ENCODE measurements at places on chromosomes 16 and 17.

- DNase-seq, result no peak
Observed at GRCh38 chr17:15909481-15909991, 35.4 kb upstream of the ADORA2B start.

DNA sequence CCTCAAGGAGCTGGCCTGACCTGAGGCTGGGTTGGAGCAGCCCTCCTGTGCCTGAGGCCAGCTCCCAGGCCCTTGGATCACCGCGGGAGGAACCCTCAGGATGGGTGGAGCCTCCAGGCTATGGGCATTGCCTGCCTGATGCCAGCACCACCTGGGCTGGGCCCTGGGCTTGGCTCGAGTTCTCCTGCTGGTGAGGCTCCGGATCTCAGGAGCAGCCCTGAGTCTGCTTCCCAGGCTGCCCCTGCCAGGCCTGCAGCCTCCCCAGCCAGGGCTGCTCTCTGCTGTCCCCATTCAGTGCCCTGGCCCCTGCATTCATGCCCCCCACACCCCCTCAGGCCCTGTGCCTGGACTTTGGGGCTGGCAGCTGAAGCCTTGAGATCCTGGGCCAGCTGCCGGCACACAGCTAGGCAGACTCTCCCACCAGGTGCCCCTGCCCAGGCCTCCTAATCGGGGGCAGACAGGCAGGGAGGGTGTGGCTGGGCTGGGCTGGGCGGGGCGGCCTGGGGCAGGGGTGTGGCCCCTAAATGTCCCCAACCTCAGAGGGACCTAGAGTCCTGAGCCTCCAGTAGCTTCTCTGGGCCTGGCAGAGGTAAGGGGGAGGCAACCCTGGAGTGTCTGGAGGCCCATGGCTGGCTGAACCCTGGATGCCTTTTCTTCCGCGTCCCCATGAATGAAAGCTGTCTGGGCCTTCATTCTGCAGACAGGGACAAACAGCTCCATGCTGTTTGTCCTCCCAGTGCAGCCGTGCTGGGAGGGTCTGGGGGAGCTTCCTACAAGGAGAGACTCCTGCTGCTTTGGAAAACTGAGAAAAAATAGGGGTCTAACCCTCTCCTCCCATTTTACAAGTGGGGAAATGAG, 1.1 kb upstream of the PIGQ start:
- DNase-seq, result no peak

DNA sequence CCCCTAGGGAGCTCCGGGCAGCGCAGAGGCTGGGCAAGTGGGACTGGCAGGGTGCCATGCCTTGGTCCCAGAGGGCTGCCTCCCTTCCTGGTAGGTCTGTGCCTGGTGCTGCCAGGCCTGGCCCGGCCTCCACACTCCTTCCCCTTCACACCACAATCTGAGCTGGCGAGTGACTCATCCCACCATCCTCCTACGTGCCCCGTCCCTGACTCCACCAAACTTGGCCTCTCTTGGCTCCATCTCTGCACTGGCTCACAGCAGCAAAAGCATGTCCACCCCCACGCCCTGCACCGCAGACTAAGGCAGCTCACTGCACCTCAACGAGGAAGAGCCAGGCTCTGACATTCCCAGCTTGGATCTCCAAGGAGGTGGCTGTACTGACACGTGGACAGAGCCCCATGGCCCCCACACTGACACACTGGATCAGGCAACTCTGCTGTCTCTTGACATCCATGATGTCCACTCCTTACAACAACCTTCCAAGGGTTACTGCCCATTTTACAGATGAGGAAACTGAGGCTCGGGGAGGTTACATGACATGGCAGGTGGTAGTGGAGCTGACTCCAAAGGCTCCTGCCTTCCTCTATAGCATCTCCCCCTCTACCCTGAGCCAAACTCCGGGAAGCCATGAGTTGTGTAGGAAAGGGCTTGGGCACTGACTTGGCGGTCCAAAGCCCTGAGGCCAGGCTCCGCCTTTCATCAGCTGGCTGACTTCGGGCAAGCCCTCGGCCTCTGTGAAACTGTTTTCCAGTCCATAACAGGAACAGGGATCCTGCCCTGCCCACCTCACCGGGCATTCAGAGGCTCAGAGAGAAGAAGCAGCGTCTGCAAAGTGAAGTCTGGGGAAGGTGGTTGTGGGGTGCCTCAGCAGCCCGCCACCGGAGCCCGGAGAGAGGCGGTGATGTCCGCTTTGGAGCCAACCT, 20.1 kb upstream of the KRT19 start:
- DNase-seq, result no peak

GRCh38 chr17:1043601-1044251, 46.8 kb downstream of the TIMM22 start:
- DNase-seq, result no peak

DNA sequence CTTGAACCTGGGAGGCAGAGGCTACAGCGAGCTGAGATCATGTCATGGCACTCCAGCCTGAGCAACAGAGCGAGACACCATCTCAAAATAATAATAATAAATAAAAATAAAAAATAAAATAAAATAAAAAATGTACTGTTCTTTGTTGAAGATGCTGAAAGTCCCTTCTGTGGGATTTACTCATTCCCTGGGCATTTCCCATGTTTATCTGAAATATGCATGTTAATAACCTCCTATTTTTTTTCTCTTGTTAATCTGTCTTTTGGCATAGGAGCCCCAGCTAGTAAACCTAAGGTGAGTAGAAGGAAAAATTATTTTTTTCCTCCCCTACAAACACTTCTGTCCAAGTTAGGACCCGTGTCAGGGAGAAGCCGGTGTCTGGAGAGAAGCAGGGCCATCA, 34.4 kb downstream of the TMEM92 start:
- no peak for DNase-seq

DNA sequence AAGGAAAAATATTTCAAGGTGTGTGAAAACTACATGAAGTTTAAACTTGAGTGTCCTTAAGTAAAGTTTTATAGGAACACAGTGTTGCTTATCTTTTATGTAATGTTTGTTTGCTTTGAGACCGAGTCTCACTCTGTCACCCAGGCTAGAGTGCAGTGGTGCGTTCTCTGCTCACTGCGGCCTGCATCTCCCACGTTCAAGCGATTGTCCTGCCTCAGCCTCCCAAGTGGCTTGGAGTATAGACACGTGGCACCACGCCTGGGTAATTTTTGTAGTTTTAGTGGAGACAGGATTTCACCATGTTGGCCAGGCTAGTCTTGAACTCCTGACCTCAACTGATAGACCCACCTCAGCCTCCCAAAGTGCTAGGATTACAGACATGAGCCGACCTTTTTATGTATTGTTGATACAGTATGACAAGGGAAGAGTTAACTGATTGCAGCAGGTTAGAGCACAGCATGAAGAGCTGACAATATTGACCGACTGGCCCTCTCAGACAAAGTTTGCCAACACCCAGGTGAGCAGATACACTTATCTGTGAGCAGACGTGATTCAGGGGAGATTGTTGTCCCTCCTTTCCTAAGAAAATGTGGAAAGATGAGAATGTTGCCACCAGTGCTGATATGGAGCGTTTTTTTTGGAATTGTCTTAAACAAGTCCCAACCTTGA, 373.7 kb downstream of the WWOX start:
- no peak for DNase-seq

GRCh38 chr16:88459366-88460073, 6.4 kb downstream of the ZFPM1 start:
- no peak for DNase-seq

DNA sequence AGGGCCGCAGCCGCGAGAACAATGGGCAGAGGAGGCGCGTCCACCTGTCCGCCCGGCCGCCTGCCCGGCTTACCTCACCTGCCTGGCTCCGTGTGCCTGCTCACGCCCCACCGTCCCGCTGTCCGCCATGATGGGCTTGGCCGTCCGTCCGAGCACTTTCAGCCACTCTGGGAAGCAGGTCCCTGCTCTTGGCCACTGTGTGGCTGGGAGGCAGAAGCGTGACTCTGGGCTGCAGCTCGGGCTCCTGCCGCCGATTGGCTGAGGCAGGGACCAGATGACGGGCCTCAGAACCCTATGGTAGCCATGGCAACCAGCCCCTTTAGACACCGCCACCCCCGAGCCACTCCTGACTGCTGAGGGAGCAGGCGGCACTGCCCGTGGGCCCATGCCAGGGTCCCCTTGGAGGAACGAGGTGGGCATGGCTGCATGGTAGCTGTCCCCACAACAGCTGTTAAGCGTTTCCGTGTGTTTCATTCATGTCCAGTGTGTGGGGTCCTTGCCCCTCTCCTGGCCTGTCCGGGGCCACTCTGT, 8.9 kb upstream of the AXIN1 start:
- no peak for DNase-seq

DNA sequence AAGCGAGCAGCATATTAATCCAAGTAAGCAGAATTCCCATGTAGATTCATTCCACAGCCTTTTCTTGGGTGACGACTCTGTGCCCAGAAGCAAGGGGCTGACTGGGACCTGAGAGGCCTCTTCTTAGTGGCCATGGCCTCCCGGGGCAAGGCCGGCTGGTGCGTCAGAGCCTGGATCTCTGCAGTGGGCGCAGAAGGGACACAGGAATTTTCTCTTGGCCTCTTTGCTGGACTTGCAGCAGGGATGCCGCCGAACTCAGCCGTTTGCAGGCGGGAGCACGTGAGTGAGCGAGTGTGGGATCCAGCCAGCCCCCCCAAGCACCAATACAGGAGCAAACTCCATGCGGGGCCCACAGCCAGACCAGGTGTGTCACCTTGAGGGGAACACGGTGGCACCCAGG, 151.8 kb downstream of the RPTOR start:
- no peak for DNase-seq

DNA sequence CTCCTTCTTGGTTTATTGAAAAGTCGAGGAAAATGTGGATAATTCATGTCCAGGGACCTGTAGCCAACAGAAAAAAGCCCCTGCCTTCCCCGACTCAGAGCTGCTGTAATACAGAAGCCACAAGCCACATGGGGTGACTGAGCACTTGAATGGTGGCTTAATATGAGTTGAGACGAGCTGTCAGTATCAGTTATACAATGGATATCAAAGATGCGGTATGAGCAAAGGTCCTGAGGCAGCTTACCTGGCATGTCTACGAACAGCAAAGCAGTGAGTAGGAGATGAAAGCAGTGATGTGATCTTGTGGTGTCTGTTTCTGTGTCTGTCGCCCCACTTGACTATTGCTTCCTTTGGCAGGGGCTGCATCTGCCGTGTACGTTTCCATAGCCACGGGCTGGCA, 12.2 kb upstream of the RMI2 start:
- DNase-seq, result no peak

GRCh38 chr16:65657071-65657494, 535.2 kb upstream of the CDH11 start:
- no peak for DNase-seq

DNA sequence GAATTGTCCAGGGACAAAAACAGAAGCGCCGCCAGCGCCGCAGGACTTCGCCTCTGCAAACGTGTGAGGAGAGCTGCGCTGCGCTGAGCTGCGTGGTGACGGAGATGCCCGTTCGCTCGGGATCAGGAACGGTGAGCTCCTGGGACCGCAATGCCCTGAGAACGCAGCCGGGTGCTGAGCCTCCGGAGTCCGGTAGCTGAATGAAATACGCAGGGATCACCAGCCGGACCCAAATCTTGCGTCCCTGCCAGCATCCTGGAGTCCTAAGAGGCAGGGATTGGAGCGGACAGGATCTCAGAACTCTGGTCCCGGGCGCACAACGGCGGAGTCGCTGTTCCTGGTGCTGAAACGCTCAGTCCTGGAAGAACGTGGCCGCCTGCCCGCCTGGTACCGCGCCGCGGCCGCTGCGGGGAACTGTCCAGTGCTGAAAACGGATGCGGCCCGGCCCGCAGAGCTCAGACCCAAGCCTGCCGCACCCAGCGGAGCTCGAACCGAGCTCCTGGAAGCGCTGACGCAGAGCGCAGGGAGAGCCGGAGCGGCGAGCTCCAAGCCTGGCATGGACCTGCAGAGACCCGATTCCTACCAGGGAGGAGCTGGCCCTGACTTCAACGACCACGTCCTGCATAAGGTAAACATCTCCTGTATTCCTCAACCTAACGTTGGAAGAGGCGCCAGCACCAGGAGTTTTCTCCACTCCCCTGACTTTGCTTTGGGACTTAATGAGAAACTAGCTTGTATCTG, 41.5 kb downstream of the CD300LF start:
- peak; percentile 49 for DNase-seq
